ENCODE measurements at places on chromosomes 1 and 21.

DNA sequence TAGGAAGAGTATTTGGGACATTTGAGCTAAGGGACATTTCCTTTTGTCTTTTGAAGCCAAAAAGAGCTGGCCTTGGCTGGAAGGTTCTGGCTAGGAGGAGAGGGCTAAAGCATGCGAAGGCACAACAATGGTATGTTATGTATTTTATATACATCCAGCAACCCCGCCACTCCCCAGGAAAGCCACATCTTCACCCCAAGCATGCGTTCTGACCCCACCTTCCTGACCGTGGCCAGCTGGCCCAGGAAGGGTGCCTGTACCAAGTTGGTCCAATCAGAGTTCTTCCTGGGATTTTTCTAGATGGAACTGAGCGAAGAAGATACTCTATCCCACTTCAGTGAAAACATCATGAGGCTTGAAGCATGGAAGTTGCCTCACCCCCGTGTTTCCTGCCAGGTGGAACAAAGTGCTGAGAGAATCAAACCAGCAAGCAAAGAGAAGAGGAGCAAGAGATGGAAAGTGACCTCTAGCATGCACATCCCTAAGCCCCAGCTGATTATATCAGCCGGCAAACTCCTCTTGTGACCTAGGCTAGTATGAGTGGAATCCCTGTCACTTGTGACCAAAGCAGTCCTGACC lies 82.7 kb downstream of the BCAR3 start:
- DNase-seq = no peak

DNA sequence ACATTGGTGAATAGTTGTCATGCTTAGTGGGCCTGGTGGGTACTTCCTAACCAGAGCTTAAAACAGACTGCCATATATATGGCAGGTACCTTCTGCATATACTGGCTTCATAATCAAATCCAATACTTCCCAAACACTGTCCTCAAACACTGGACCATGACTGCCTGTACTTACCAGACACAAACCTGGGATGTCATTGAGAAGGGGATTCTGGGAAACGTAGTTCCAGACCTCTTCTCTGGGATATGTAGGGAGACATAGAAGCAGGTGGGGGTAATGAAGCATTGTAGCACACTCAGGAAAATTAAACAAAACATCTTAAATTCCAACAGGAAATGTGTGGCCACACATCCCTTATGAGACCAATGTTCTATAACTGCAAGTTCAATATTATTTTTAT lies 76.5 kb upstream of the ADAMTS5 start:
- no peak for DNase-seq

- no peak for DNase-seq
Measured at GRCh38 chr21:36127977-36128376, 6.9 kb upstream of the CBR3 start.

GRCh38 chr1:197312163-197312562 lies 44.1 kb downstream of the CRB1 start:
- DNase-seq = peak; percentile 19

DNA sequence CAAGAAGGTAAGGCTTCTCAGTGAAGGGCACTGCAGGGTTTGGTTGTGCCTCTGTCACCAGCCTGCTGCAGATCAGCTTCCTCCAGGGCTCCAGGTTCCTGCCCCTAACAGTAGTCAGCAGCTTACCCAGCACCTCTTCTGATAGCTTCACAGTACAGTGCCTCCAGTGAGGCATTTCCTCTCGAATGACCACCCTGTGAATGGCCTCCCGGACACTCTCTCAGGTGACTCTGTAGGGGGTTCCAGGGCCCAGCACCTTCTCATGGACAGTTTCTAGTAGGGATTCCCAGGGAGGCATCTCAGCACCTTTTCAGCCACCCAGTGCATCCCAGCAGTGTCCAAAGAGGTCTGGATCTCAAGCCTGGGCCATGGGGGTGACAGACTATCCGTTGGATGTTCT lies 28.4 kb downstream of the USP48 start:
- peak; percentile 56 for DNase-seq

DNA sequence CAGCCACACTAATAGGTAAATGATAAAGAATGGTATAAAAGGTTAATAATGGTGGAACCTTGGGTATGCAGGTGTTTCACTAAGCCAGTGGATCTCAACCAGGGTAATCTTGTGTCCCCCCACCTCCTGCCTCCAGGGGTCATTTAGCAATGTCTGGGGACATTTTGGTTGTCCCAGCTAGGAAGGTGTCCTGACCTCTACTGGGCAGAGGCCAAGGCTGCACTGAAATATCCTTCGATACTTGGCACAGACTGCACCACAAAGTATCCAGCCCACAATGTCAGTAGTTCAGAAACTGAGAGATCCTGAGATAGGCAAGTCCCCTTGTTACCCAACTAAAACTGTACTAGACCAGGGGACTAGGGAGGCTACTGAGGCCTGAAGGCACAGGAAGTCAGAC lies 113.6 kb upstream of the TIAM1 start:
- no peak for DNase-seq

DNA sequence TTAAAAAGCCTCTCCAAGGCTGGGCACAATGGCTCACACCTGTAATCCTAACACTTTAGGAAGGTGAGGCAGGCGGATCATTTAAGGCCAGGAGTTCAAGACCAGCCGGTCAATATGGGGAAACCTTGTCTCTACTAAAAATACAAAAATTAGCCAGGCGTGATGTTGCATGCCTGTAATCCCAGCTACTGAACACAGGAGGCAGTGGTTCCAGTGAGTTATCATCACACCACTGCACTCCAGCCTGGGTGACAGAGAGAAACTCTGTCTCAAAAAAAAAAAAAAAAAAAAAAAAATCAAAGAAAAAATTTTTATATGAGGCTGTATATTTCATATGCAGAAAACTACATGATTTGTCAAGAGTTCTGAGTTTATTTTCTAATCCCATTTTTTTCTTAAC lies 1107.1 kb upstream of the TMPRSS15 start:
- no peak for DNase-seq

DNA sequence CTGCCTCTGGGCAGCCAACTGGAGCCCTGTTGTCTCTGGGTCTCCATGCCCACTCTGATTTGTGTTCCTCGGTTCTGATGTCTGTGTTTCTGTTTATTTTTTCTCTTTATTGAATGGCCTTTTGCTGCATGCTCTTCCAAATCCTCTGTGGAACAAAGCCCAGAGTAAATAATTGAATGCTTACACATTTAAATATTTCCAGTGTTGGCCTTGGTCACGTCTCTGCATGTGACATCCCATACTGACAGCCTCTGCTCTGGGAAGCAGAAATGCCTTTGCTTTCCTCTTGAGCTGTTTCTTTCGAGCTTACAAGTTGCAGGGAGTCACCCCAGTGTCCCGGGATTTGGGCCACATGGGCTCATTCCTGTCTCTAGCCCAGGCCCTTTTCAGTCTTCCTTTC lies 267.9 kb downstream of the PTPRU start:
- no peak for DNase-seq

DNA sequence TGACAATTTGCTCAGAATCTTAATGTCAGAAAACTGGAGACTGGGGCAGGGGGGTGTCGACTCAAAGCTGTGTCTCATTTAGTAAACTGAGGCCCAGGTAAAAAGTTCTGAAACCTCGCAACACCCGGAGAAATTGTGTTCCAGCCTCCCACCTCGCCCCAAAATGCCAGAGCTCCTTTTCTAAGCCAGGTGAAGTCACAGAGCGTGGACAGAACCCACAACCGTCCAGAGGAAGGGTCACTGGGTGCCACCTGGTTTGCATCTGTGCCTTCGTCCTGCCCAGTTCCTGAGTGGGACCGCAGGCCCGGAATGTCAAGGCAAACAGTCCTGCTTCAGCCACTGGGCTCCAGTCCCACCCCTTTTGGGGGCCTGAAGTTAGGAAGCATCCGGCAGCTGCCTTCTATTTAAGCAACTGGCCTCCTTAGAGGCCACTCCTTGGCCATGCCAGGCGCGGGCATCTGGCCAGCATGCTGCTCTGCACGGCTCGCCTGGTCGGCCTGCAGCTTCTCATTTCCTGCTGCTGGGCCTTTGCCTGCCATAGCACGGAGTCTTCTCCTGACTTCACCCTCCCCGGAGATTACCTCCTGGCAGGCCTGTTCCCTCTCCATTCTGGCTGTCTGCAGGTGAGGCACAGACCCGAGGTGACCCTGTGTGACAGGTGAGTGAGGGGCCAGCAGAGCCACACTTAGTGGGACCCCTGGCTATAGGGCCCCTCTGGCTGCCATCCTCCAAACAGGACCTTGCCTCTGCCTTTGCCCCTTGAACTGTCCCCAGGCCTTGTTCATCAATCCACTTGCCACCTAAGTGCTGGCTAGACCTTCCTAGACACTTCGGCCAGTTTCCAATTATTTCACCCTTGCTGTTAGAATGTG lies at the start of gene TAS1R1:
Gene TAS1R1 (plus strand): TSS at position 401 of the 872 bp plus-strand sequence. CDS start 67 bp downstream, at position 468.
- no peak for DNase-seq

GRCh38 chr1:8816264-8816663 lies 1.2 kb downstream of the RERE start:
- DNase-seq = peak; percentile 50

DNA sequence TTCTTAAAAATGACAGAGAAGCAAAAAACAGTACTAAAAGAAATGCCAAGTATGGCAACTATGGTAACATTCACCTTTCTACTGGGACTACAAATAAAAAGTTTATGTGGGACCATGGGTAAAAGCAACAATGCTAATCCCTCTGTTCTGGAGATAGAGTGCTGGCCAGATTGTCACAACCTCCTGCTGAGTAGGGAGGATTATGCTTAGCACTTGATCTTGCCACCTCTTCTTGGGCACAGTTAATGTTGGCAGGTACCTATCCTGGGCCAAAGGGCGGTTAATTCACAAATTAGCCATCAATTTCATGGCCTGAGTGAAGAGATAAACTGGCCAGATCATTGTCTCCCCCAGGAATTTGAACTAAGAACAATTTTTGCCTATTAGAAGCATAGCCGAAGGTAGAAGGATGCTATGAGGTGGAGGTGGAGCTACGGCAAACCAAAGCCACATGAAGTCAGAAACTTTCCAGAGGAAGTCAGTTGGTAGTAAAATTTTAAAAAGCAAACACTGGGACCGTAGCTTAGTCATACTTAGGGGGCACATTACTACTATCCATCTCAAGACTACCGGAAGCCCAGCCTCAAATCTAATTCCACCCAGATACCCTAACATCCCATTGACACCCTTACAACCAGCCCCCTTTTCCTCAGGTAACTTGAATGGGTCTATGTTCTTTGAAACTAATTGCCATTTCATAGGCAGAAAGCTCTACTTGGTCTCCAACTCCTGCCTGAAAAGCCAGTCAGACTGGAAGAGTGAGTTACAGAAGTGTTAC lies 2.7 kb downstream of the SCYL3 start:
- peak; percentile 29 for DNase-seq

DNA sequence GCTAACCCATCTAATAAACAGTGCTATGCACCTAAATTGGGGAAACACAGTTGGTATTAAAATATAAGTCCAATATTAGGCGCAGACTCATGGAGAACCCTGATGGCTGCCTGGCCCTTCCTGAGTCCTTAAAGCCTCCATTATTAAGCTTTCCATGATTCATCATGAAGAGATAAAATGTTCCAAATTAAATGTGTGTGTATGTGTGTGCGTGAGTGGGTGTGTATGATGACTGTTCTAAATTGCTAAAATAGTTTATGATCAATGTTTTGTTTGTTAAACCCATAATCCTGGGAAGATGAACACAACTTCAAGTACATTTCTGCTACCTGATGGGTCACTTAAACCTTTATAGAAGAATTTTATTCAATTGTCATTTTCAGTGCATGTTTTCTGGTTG lies 6.3 kb upstream of the RBBP5 start:
- DNase-seq = no peak
